ENCODE measurements at places on chromosomes 1 and 21.

DNA sequence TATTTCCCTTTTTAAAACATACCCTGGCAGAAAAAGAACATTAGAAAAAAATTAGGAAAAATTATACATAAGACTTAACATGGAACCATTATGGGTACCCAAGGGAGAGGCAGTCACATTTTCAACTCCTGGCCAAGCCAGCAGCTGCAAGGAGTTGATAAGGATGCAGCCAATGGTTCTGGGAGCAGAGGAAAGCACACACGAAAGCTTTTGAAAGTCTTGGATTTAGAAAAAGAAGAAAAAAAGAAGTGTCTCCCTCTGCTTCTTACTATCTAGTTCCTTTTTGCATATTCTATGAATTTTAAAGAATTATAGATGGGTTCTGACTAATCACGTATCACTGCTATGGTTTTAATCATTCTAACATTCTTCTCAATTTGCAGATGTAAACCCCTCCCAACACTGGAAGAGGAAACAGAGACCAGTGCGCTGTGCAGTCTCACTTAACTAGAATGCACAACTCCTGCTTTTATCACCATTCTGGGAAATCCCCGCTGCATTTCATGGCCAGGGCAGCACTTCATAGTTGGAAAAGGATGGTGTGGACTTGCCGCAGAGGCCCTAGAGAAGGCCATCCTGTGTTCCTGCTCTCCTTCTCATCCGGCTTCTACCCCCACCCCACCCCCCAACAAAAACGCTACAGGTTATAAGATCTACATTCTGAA, 2.7 kb upstream of the CD58 start:
- DNase-seq = no peak

GRCh38 chr1:202858331-202858730, 30.6 kb downstream of the RABIF start:
- no peak for DNase-seq

DNA sequence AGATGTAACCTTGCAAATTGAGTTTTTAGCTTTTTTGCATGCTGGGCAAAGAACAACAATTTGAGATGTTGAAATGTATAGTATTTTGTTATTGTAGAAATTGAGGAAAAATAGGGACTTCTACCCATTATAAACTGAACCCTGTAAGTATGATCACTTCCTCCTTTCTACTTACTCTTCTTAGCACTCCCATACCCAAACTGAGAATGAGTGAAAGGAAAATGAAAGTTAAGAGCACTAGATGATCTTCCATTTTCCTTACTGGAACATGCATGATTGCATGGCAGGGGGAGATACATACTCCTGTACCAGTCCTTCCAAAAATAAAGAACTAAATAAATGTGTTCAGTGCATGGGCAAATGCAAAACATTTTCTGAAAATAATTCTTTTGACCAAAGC, 107.4 kb upstream of the KIAA1614 start:
- DNase-seq = no peak

DNA sequence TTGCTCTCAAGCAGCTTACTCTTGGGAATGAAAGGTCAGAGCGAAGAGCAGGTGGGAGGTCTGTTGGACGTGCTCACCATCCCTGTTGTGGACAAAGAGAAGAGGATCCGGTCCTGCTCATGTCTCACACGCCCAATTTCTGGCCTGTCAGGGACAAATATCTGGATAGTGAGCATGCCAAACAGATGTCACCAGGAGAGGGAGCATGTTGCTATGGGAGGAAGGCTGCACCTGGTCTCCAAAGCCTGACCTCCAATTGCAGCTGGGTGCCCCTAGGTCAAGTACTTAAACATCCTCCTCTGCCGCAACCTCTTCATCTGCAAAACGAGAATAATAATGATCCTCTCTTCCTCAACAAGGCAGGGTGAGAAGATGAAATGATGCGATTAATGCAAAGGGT, 53.4 kb downstream of the DMRTA2 start:
- no peak for DNase-seq

DNA sequence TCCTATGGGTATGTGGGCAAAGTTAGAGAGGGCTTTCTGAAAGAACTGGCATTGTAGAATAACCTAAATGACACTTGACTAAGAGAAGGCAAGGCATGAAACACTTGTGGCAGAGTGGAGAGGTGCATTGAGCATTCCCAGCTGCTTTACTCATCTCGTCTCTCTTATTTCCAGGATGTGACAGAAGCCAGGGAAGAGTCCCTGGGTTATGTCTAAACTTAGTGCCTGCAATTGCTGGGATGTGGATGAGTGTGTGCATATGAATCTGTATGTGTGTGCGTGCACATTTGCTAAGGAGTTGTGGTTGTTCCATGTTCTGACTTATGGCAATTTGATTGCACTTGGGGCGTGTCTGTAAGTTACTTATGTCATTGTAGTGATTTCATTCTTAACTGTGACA, 1326.5 kb upstream of the B3GALT2 start:
- no peak for DNase-seq

GRCh38 chr21:17819877-17820229, 697 bp upstream of the C21orf91 start:
- DNase-seq = no peak

DNA sequence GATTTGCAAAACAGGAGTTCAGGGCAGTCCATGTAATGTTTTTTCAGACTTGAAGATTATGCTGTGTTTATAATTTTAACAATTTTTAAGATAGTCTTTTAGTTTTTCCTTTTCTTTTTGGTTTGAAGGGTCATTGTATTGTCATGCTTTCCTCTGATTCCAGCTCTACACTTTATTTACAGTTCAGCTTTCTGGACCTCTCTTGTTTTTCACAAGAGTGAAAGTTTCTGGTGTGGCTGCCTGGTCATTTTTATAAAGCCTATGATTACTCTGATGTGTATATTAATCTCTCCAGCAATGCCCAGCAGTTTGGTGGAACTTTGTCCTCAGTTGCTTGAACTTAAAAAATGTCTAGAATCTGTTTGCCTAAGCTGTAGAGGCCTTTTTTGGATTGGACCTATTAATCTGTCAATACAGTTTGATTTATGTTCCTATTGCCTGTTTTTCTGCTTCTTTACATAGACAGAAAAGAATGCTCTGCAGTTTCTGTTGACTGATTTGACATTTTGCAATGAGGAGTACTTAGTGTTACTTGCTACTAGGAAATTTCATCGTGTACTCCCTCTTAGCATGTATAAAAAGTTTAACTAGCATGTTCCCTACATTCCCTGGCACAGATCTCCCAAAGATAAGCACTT, 52.2 kb downstream of the XCL2 start:
- DNase-seq = no peak

- no peak for DNase-seq
Measured at GRCh38 chr1:48820491-48820890, 43.8 kb upstream of the BEND5 start.

DNA sequence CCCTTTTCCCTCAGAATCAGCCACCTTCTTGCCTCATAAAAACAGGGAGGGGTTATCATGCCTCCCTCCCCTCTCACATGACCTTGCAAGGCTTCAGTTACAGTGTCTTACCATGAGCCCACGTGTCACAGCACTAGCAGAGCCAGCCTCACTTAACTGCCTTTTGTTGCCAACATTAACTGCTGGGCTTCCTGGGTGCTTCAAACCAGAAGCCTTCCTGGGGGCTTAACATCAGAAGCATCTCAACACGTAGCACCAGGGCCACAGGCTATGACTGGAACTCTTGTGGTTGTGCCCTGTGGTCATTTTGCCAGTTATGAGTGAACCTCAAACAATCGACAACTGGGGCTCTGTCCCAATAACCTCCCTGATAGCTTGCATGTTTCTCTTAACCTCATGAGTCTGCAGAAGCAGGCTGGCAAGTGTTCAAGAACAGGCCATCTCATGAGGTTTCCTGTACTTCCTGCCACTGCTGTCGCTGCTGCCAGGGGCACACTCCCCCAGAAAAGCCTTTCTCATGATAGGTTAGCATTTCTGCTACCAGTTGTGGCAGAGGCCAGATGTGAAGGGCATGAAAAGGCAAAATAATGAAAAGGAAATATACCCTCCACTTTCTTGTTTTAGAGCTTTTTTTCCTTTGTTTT, 132.2 kb downstream of the GLUL start:
- no peak for DNase-seq

- no peak for DNase-seq
Measured at GRCh38 chr1:29309621-29310020, 73.3 kb downstream of the PTPRU start.

DNA sequence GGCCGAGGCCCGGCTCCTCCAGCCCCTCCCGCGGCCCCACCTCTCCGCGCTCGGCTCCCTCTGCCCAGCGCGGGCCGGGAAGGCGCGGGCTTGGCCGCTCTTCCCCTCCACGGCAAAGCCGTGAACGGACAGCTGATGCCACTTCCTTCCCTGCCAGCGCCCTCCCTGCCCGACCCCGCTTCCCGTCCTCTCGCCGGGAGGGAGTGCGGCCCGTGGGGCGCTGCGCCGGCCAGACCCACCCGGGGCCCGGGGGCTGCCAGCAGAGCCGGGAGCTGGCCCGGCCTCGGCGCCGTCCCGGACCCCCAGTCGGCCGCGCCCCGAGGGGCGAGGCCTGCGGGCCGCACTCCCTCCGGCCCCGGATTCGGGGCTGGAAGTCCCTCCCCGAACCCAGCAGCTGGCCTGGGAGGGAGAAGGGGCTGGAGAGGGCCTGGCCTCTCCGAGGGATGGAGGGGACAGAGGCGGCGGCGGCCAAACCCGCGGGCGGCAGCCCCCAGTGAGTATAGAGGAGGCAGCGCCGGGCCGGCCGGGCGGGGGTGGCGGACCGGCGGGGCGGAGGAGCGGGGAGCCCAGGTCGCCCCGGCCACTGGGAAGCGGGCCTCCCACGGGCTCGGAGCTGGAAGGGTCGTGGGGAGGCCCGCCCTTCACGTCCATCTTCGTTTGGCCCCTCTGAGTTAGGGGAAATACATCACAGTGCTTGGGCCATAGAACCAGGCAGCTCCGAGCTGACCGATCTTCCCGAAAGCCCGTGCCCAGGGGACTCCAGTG, at the start of gene KIAA1614:
TSS of gene KIAA1614 (plus strand) at position 97 of the 765 bp plus-strand sequence. CDS start at position 444, 347 bp downstream.
- no peak for DNase-seq

DNA sequence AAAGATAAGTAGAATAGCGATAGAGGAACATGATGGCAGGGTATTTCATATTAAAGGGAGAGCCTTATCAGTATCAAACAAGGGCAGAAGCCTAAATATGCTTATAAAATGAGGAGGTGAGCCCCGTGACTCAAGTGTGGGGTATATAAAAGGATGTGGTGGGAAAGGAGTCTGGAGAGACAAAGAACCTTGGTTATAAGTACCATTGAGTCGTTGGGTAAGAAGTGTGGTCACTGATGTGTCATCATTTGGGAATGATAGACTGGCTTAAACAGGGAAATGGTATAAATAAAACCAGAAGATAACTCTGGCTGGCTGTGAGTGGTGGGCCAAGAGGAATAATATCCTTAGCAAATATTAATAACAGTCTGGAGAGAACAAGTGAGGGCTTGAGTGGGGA, 10.9 kb upstream of the CD5L start:
- DNase-seq = no peak

DNA sequence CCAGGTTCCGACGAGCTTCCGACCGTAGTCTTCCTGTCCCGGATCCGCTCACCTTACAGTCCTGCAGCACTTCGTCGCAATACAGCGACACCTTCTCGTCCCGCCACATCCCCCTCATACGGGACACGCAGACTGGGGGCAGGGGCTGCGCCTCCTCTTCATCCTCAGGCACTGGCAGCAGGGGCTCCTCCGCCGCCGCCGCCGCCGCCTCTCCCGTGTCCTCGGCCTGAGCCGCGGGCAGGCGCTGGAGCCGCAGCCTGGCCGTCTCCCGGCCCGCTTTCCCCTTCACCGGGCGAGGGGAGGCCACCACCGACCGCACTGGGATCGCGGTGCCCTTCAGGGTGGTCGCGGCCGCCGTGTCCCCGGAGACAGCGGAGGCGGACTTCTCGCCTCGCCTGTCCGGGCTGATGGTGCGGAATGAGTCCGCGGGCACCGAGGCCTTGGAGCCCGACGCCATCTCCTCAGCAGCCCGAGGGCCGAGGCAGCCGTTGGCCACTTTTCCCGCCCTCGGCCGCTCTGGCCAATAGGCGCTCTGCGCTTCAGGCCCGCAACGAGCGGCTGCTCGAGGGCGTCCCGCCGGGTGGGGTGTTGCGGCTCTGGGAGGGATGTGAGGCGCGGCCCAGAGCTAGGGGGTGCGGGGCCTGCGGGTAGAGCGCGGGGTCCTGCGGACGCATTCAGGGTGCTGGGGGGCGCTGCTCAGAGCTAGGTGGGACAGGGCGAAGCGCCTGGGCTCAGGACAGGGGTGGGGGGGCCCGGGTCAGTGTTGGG, at the start of gene SHCBP1L:
TSS of gene SHCBP1L (minus strand) at position 490 of the 768 bp plus-strand sequence. CDS start at position 457, 33 bp downstream.
- DNase-seq = no peak

DNA sequence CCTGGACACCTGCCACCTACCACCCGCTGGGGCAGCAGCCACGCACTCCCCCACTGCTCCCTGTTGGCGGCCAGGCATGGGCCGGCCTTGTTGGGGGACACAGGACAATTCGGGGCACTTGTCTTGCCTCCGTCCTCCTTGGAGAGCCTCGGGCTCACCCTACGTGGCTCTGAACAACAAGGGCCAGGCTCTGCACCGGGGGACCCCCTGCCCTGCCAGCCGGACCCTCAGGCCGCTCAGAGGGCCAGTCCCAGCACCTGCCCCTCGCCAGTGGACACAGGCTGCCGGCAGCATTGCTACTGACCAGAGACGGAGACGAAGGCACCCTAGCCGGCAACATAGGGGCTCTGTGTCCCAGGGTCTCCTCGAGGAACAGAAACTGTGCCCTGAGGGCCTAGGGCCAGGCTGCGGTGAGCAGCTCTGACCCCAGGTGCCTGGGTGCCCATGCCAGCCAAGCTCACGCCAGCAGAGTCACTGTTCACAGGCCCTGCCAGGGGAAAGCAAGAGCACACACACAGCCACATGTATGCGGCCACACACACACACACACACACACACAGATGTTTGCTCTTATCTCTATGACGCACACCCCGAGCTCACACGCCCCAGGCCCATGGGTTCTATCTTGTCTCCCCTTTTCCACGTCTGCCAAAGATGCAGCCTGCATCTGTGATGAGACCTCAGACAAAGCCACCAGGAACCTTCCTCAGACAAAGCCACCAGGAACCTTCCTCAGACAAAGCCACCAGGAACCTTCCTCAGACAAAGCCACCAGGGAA, 45.9 kb downstream of the MORN1 start:
- no peak for DNase-seq

- DNase-seq = no peak
Measured at GRCh38 chr1:39167632-39168209, 36.8 kb upstream of the MACF1 start.

- DNase-seq = no peak
Measured at GRCh38 chr1:206000641-206001339, 2.4 kb downstream of the RAB7B start.

- DNase-seq = no peak
Measured at GRCh38 chr1:19786988-19787423, 12.7 kb downstream of the TMCO4 start.

- DNase-seq = peak; percentile 66
Measured at GRCh38 chr21:41045534-41046268, 122.3 kb upstream of the BACE2 start.
